ENCODE measurements at places on chromosomes 16 and 17.

DNA sequence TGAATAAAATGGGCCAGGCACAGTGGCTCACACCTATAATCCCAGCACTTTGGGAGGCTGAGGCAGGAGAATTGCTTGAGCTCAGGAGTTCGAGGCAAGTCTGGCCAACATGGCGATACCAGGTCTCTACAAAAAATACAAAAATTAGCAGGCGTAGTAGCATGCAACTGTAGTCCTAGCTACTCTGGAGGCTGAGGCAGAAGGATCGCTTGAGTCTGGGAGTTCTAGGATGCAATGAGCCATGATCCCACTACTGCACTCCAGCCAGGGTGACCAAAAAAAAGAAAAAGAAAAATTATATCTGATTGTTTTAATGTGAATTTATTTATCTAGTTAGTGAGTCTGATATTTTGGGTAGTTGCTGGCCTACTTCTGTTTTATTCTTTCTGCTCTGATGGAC lies 7.0 kb downstream of the IL34 start:
- no peak for DNase-seq

- peak; percentile 30 for DNase-seq
These were observed 11.2 kb downstream of the EPN2 start for GRCh38 chr17:19248151-19248927.

- no peak for DNase-seq
These were observed 537 bp downstream of the SLC35B1 start for GRCh38 chr17:49707246-49707607.

DNA sequence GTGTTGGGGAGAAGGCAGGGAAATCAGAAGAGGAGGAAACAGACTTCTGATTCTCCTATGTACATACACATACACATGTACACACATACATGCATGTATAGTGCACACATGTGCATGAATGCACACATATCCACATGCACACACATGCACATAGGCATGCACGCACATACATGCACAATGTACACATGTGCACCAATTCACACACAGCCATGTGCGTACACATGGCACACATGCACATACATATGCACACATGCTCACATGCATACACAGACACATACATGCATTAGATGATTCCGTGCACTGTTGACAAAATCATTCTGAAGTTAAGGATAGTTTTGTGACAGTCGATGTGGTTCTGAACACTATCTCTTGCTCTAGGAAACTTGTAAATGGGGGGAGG lies 214.0 kb upstream of the CDH13 start:
- DNase-seq, result no peak

- no peak for DNase-seq
These were observed 636.6 kb upstream of the GOT2 start for GRCh38 chr16:59370717-59371116.

DNA sequence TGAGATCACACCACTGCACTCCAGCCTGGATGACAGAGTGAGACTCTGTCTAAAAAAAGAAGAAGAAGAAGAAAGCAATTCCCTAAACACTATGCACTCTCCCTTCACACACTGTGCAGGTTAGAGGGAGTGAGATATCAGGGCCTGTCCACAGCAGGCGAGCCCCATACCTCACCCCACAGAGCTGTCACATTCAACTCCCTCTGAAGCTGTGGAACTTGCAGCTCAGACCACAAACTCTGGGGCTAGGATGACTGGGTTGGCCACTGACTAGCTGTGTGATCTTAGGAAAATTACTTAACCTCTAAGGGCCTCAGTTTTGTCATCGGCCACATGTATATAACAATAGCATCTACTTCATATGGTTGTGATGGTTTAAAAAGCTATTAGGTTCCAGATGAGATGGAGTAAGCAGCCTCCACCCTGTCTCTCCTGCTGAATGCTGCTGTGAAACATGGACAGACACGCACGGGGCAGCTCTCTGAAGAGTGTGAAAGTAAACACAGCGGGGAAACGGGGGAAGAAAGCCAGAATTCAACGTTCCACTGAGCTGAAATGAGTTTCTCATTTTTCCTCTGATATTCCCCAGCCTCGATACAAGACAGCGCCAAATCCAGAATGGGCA lies 13.6 kb upstream of the PYY start:
- DNase-seq, result no peak

DNA sequence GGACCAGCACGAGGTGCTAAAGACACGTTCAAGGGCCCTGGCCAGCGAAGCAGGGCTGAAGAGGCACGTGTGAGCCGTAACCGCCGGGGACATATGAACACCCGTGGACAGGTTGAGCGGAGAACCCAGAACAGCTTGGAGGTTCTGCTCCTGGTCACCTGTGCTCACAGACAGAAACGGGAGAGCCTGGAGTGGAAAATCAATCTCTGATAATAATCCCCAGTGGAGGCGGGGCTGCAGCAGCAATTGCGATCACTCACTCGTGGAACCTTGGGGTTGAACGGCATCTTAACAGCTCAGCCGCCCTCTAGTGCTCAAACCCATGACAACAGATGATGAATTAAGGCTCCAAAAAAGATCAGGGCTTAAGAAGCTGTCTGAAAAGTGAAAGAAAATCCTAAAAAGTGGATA lies 25.6 kb downstream of the WIPI1 start:
- no peak for DNase-seq

- DNase-seq, result no peak
These were observed 8.1 kb downstream of the MYOCD start for GRCh38 chr17:12673788-12674187.

DNA sequence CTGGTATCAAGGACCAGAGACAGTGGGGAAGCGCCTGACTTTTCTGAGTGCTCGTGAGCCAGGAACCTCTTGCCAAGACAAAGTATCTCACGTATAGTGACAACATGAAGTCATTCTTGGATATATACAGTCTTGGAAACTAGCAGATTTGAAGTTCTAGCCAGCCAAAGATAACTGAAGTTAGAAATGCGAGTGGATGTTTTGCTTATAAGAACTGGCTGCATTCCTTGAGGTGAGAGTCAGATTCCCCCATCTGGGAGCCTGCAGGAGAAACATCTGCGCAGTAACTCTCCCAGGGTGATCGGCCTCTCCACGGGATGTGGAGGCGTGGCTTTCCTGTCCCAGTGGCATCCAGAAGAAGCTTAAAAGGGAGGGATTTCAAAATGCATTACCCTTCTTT lies 89.8 kb downstream of the SHISA6 start:
- no peak for DNase-seq

DNA sequence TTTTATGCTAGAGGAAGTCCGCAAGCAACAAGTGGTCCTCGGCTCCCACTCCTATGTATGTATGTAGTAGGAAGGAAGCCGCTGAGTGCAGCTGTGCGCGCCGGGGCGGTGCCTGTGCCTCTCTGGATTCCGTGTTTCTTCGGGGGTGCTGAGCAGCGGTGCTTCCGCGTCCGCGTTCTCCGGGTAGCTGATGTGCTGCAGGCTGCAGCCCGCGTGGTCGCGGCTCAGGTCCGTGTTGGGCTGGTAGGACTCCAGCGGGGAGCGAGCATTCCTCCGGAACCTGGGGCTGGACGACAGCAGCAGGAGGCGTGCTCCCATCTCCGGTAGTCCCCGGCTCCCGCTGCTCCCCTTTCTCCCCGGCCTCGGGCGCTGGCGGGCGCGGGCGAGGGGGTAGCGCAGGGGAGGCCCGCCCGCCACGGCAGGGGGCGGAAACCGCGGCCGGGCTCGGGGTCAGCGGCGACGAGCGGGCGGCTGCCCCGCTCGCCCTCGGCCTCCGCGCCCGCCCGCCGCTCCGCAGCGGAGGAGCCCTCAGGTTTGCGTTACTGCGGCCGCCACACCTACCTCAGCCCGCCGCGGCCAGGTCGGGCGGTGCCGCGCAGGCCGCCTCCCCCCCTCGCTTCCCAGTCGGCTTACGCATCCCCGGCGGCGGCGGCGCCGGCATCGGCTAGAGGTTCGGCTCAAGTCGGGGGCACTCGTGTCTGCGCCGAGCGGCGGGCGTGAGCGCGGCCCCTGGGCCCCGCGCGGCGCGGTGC lies 487 bp downstream of the C17orf67 start:
- DNase-seq, result peak; percentile 49

DNA sequence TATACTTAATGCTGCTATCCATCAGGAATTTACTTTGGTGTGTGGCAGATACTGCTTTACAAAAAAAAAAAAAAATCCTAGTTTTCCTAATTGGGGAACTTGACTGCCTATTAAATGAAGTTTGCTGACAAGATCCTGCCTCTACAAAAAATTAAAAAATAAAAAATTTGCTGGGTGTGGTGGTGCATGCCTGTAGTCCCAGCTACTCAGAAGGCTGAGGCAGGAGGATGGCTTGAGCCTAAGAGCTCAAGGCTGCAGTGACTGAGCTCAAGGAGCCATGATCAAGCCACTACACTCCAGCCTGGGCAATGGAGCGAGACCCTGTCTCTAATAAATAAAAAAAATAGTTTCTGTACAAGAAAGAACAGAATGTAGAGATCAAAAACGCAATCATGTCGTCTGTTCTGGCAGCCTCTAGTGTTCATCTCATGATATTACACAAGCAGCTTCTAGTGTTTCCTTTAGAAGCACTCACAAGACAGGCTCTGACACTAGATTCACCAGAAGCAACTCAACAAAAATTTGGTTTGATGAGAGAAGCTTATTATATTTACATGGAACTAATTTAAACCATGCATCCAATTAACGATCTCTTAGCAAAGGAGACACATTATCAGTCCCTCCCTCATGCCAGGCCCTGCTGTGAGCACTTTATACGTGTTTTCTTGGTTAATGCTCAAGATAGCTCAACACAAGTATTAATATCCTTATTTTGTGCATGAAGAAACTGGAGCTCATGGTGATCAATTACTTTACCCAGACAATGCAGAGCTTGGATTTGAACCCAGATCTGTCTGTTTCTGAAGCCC lies 6.8 kb upstream of the KRTAP17-1 start:
- DNase-seq, result no peak

DNA sequence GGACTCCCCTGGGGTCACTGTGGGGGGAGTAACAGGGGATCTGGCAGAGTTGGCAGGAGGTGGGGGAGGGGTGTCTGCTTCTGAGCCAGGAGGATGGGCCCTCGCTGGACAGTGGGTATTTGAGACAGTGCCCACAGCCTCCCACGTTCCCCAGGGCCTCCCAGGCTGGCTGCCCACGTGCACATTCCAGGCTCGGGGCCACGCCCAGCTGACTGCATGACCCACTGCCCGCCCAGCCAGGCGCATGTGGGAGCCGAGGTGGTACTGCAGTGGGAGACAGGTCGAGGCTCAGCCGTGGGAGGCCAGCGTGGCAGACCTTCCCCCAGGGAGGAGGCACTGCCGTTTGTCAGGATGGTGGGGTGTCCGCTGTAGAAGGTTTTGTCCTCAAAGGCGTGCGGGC lies 38.8 kb downstream of the BAHCC1 start:
- DNase-seq, result no peak

DNA sequence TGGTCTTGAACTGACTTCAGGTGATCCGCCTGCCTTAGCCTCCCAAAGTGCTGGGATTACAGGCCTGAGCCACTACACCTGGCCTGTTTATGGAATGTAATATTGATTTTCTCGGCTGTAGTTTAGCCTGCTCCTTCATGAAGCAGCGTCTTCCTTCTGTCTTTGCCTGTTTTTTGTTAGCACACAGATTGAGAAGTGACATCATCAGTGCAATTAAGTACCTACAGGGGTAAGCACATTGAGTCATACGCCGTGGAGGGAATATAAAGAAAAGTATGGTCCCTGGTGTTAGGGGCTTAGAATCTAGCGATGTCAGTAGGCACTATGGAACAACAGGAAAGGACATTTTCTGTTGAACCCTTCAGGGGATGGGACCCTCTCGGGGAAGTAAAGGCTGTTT lies 48.7 kb upstream of the SEC14L1 start:
- DNase-seq, result no peak

GRCh38 chr16:62963846-62964245 lies 927.6 kb upstream of the CDH8 start:
- DNase-seq, result no peak

DNA sequence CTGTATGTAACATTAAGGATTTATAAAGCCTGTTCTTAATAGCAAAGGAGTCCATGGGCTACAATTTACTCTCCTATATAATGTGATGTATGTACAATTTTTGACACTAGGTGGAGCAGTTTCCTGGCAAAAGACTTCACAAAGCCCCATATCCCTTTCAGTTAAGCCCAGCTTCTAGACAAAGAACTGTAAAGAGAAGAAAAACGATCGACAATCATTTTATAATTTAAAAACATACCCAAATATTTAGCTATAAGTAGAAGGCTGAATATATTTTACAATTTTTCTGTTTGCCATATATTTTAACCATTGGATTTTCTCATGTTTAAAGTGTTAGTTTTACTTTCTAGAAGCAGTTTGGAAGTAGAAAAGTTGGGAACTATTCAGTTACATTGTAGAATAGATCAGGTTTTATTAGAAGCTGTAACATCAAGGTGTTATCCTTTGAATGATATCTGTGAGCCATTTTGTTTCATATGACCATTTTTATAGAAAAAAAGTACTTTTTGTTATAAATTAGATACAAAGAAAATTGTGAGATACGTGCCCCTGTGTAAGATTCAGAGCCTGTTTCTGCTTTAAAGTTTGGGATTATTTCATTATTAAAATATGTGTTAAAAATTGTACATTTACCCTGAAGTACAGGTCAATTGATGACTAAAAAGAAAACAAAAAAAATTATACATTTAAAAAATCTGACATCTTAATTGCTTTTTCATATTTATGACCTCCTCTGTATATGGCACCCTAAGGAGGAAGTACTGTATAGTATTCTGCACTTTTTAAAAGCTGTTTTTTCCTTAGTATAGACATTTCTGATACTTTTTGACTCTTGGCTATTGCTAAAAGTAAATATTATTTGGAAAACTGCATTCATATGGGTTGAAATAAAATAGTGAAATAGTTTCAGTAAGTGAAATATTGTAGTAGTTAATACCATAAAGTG lies 46.3 kb downstream of the VMP1 start:
- no peak for DNase-seq

DNA sequence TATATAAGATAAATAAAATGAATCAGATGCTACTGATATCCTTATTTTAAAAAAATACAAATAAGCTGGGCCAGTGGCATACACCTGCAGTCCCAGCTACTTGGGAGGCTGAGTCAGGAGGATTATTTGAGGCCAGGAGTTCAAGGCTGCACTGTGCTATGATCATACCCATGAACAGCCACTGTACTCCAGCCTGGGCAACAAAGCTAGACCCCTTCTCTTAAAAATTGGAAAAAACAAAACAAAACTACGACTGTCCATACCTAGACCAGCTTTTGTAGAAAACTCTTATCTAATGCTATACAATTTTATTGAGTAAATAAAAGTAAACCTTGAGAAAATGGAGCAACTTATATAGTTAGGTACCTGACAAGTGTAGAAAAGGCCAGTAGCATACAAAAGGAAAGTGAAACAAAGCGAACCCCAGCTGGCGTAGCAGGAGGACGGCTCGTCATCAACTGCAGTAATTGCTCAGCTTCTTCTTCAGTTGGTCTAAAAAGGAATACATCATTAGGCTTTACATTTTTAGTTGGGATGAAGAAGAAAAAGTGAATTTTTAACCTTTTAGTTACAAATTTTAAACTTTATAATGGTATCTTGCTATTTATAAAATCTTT lies 23.6 kb downstream of the INTS2 start:
- no peak for DNase-seq

DNA sequence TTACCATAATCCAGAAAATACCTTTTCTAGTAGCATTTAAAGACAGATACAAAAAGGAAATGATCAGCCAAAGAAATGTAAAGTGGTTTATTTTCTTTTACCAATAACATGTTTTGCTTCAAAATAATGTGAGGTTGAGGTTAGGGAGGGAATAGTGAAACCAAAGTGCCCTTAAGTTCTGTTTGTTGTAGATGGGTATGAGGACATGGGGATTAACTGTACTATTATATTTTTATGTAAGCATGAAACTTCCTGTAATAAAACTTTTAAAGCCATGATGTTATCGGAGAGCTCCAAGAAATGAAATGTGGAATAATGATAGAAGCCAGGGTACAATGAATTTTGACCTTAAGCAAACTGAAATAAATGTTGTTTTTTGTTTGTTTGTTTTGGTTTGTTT lies 9.9 kb downstream of the C16orf46 start:
- no peak for DNase-seq

Measured in hypothalamus (tissue), 51 donors.